Stimulated activated CD8-positive, alpha-beta memory T cell treated with anti-CD3 and anti-CD28 coated beads, Interleukin-4, amount 100 ng/mL, for 1 hour (primary cell): ENCODE measurements at places on chromosomes 1 and 21.

- no peak for DNase-seq
Measured at GRCh38 chr1:50490640-50491039, 67.4 kb upstream of the DMRTA2 start.

DNA sequence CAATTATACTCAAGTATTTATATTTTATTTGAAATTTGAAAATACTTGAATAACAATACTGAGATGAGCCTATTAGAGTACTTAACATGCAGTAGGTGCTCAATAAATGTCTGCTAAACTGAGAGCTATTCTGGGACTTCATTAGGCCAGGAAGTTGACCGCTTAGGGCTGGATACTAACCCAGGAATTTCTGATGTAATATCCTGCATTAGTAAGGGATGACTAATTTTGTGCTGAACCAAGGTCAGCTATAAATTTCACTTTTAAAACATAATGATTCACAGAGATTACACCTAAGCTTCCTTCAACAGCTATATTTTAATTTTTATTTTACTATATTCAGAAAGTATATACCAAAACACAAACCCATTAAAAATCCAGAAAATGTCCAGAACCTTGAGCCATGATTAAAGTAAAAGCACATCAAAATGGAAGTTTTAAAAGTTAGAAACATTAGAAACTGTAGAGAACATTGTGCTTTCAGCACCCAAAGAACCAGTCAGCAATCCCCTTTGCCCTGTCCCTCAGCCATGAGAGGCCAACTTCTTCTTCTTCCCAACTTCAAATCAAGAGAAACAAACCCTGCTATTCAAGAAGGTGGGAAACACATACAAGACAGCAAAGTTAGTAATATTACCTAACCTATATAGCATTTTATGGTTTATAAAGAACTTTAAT lies 35.4 kb downstream of the WNT2B start:
- DNase-seq, result no peak

GRCh38 chr1:159076438-159077119 lies at the start of gene AIM2:
TSS of gene AIM2 (minus strand) at chr1:159076766. CDS start at chr1:159073499, 3,267 bp downstream.
- no peak for DNase-seq

DNA sequence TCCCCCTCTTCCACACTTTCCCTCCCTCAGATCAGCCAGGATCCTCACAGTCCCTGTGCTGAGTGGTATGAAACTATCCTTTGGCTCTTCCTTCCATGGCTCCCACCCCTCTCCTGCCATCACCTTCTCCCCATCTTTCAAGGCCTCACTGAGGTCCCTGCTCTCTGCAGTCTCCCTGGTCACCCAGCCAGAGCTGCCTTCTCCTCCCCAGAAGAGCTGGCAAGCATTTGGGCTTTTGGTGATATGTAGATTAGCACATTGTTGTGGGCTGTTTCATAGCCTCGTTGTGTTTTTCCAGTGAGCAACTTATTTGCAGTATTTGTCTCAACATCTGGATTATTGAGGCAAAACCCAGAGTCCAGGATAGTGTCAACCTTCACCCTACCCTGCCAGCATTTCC lies 2.2 kb downstream of the CSF1 start:
- DNase-seq, result no peak

DNA sequence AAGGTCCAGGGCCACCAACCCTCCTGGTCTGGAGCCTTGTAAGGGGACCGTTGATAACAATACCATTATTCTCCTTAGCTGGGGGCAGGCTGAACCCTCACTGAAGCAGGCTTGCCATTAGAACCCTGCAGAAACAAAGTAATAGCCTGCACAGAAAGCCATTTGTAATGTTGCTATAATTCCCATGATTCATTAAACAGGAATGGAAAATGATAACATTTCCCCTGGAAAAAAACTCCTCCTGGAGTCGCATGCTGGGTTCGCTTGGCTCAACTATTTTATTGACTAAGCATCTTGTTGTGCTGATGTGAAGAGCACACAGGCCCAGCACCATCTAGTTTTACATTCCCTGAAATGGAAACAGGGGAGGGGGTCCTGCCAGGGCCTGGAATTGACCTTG lies 155.6 kb upstream of the CSF3R start:
- DNase-seq, result no peak

DNA sequence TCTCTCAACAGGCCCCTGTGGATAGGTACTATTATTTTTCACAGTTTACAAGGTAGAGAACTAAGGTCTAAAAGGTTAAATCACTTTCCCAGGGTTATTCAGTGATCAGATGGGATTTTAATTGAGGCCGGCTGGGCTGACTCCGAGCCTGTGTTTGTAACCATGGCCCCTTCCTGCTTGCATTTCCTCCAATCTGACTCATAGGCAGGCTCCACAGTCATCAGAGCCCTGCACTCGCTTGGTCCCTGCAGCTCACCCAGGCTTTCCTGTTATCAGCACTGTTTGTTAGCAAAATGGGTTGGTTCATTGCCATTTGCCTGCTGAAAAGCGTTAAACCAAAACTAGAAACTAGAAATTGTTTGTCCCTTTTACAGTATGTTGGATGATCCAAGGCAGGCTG lies 41.4 kb upstream of the LMX1A start:
- DNase-seq, result no peak

DNA sequence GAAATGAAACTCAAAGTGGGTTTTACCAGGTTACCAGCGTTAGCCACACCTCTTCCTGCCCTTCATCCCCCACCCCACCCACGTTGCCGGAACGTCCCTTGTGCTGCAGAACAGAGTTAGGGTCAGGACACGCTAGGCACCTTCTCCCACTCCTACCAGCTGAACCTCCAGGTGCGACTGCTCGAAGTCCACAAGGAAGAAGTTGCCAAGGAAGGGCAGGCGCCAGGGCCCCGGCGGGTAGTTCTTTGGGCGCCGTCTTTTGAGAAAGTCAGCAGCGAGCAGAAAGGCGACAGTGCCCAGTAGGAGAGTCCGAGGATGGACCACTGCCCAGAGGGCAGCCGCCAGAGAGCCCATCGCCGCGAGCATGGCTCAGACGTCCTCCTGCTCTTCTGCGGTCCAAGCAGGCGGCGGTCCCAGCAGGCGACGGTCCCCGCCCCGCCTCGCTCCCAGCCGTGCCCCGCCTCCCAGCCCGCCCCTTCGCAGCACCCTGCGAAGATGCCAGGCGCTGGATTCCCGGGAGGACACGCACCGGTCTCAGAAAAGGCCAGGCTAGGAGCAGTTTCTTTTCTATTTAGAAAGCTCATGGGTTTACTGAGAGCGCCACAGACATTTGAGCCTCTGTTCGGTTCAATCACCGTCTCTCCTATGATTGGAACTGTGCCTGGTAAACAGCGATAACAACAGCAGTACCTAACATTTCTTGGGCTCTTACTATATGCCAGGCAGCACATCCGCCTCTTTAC lies at the start of gene CYP2J2:
Gene CYP2J2, minus strand, starts transcription at position 393 of the 743 bp plus-strand sequence. Its CDS starts 27 bp downstream, at position 366.
- no peak for DNase-seq

DNA sequence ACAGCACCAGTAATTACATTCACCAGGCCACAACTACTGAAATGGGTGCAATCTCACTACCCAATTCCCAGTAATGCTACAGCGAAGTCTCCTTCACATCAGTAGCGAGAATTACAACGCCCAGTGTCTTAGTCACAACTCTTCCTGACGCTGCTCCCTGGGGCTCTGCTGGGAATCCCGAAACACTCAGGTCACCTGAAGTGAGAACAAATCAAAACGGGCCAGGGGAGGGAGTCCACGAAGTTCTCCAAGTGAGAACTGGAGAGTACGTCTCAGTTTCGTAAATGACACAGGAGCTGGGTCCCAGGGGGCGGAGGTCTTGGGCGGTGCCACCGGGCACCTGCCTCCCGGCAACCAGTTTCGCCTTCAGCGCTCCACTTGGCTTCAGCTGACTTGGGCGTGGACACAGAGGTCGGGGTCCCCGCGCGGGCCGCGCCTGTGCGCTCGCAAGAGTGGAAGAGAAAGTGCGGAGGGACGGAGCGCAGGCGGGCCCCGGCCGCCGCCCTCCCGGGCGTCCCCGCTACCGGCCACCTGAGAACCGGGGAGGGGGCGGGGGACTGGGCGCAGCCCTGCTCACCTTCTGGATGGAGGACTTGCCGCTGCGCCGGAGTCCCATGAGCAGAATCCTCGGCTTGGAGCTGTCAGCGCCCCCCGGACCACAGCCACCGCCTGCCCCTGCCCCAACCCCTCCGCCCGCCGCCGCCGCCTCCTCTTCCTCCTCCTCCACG lies 575 bp downstream of the RRAGC start:
- no peak for DNase-seq

GRCh38 chr1:174964972-174965361 lies 34.8 kb upstream of the CACYBP start:
- no peak for DNase-seq

GRCh38 chr1:10735563-10736305 lies 60.7 kb downstream of the CASZ1 start:
- DNase-seq, result no peak
